Amygdala (tissue), 56 donors: ENCODE measurements at places on chromosomes 7 and 10.
A peak's percentile ranks its signal among the peaks of the same experiment; 100 is the strongest.

DNA sequence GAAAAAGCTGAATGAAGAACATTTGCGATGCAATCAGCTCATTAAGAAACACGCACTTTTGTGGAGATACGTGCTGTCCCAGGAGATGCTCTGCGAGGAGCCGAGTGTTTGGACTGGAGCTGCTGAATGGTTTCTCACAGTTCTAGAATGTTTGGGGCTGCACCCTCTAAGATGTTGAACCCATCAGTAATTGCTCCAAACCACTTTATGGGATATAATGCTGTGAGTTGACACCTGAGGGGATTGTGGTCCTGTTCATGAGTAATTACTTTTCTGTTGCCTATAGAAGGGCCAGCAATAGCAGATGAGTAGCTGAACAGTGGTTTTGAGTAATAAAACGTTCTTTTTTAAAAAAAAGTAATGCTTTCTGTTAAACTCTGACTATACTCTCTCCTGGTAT is 63.1 kb downstream of the IKZF1 start:
- no peak for DNase-seq

GRCh38 chr10:78349165-78349516 is 315.5 kb downstream of the RPS24 start:
- no peak for DNase-seq

DNA sequence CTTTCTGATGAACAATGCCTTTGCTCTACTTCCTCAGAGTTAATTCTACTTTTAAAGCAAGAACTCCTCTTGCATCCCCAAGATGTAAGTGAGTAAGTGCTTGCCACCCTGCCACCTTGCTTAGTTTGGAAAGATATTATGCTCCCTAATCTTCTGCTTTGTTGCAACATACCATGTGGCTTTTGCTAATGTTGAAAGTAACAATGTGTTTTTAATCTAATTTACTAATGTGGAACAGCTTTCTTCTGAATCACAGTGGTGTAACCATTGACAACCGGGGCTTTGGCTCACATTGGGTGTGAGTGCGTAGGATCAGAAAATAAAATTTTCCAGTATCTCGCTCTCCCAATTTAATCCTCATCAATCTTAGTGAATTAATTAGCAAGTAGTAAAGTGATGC is 254.1 kb upstream of the PTER start:
- no peak for DNase-seq

DNA sequence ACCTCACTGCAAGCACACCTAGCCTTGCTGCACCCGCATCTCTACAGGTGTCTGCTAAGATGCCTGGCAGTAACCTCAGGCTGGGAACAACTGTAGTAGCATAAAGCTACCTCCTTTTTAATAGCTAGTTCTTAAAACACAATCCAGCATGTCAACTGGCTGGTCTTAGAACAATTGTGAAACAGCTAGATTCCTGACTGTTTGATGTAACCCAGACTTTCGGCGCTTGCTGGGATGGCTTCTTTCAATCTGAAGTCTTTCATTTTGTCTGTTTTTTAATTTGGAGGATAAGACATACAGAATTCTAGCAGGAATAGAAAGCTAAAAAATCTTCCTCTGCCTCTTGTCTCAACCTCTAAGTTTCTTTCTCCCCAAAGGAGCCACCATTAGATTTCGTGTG is 59.8 kb downstream of the GSDME start:
- DNase-seq: no peak

GRCh38 chr7:68785036-68785435 is 813.2 kb upstream of the AUTS2 start:
- no peak for DNase-seq

GRCh38 chr10:760622-761021 is 71.2 kb upstream of the DIP2C start:
- DNase-seq: no peak

DNA sequence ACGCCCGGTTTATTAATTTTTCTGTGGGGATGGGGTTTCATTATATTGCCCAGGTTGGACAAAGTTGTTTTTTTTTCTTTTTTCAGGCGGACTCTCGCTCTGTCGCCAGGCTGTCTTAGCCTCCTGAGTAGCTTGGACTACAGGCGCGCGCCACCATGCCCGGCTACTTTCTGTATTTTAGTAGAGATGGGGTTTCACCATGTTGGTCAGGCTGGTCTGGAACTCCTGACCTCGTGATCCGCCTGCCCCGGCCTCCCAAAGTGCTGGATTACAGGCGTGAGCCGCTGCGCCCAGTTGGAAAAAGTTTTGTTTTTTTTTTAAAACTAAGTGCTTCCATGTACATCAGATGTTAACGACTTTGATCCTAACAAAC is 542 bp upstream of the ZNF394 start:
- DNase-seq: no peak

GRCh38 chr10:6603142-6604125 is 23.4 kb upstream of the PRKCQ start:
- no peak for DNase-seq

DNA sequence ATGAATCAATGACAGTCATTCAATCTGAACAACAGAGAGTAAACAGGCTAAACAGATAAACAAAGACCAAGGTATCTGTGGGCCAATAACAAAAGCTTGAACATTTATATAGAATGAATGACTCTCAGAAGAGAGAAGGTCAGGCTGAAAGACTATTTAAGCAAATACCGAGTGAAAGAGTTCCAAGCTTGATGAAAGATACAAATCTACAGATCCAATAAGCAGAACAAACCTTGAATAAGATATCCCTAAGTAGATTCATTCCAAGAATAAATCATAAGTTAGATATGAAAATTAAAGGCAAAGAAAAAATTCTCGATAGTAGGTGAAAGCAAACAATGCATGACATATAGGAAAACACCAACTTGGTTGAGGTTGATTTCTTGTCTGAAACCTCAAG is 376.4 kb upstream of the IGFBP3 start:
- DNase-seq: no peak

DNA sequence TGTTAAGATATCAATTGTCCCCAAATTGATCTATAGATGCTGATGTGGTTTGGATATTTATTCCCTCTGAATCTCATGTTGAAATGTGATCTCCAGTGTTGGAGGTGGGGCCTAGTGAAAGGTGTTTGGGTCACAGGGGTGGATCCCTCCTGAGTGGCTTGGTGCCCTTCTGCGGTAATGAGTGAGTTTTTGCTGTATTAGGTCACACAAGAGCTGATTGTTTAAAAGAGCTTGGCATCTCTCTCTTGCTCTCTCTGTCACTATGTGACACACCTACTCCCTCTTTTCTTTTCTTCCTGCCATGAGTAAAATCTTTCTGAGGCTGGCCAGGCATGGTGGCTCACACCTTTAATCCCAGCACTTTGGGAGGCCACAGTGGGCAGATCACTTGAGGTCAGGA is 98.2 kb upstream of the KAT6B start:
- no peak for DNase-seq

DNA sequence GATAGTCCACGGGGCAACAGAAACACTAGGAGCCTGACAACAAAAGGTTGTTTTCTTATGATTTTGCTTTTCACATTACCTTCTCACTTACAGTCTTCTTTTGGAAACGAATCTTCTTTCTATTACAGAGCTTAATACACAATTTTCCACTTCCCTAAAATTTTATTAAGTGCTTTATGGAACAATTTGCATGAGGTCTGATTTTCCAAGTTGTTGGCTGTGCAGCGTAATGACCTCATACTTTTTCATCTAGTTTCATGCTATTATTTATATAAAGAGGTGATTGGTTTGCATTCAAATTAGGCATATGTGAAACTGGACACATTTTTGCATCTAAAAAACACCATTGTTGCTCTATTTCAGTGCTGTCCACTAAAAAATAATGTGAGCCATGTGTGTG is 76.7 kb downstream of the CFAP58 start:
- DNase-seq: no peak

- DNase-seq: no peak
Observed at GRCh38 chr7:151716323-151716722, 160.6 kb downstream of the PRKAG2 start.

DNA sequence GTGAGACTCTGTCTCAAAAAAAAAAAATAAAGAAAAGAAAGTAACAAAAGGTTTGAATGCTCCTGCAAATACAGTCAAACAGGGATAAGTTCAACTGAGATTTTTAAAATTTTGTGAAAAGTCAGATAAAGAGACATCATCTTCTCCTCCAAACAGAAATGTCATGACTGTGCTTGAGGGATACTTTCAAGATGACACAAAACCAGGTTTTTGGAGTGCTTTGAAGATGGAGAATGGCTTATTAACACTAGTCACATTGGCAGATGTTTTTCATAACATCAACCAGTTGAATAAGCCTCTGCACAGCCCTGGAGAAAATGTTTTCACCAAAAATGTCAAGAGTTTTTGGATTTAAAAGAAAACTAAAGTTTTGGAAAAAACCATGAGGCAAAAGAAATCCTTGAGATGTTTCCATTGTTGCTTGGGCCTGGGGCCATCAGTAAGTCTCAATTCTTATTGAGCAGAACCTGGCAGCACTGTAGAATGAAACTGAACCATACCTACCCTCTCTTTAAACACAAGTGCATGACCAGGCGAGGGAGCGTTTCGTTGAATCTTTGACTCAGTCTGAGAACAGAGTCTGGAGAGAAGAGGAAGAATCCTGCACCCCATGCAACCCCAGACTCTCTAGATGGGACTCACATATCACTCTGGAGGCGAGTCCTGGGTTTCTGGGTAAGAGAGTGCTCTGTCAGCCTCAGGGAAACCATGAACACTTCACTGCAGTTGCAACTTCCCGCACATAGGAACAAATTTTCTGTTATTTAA is 37.4 kb upstream of the PRKCQ start:
- no peak for DNase-seq

DNA sequence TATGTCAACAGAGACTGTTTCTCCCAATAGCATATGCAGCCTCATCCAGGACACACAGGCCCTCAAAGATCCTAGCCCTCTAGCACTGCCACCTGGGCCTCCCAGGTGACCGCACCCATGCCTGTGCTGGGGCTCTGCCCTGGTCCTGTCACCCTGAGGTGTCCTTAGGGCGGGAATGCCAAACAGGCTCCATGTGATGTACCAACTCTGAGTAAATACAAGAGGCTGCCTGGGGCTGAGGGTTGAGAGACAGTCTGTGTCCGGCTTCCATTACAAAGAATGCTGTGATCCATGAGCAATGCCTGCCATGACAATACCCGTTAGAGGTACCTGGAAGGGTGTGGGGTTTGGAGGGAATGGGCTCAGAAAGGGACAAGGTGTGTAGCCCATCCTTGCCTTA is 83.0 kb upstream of the KAT6B start:
- DNase-seq: no peak

GRCh38 chr10:11164803-11165590 is 147.3 kb downstream of the CELF2 start:
- DNase-seq: peak; percentile 77

- no peak for DNase-seq
Observed at GRCh38 chr7:49433794-49434193, 339.6 kb upstream of the VWC2 start.

DNA sequence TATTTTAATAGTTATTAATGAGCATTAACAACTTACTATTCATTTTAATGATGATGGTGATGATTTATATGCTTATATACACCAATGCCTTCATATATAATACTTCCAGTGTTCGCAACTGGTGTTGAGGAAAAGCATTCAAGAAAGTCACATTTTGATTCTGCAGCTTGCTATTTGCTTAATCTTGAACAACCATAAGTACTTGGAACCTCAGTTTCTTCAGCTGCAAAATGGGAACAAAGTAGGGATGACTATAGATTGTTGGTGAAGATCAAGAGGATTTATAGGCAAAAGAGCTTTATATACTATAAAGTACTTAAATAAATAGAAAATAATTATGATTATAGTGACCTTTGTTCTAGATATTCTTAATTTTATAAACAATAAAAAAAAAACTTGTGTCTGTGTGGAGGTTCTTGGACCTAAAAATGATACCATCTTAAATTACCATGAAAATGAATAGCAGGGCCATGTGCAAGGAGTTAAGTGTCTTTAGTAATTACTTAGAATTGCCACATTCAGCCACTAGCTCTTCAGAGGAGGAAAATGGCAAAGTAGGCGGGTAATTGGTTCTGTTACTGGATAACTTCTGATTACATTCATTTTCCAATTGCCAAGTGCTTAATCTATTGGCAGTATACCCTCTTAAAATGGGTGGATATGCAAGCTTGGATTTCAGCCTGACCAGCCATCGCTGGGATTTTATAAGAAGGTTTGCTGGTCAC is 4.5 kb downstream of the ARID5B start:
- no peak for DNase-seq

DNA sequence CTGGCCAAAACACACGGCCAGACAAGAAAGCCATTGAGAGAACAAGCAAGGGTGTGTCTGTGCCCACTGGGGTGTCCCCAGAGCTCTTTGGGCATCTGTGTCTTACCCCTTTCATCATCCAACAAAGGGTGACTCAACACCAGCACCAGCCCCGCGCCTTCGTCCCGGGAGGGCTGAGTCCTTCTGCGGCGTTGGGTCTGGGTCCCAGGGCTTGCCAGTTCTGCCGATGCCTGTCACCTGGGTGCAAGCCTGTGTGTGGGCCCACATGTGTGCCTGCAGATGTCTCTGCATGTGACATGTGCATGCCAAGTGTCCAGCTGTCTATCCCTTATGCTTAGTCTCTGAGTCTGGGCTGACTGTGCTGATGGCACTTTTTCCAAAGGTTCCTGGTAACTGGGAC is 24.4 kb upstream of the ELN start:
- DNase-seq: no peak

GRCh38 chr10:98694014-98694413 is 247.3 kb upstream of the HPS1 start:
- no peak for DNase-seq

DNA sequence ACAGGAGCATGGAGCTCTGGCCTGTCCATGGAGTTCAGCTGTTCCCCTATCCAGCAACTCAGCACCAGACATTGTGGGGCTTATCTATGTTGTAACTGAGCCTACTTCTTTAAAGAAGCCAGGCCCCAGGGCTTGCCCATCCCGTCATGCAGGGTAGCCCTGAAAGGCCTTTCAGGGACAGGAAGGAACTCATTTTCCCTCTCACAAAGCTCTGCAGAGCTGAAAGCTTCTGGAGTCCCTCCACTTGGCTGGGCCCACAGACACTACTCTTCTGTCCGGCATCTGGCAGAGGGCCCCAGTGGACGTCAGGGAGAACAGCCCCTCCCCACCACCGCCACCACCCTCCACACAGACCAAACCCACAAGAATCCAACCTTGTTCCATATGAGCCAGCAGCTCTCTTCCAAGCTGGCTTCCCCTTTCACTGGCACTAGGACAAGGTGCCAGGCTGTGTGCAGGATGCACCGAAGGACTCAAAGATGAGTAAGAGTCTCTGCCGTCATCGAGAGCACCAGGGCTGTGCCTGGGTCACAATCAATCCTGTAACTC is 33.1 kb downstream of the DENND2A start:
- DNase-seq: peak; percentile 81

GRCh38 chr10:52703898-52704297 is 68.7 kb downstream of the MBL2 start:
- no peak for DNase-seq
